ENCODE measurements at places on chromosomes 2 and 18.

DNA sequence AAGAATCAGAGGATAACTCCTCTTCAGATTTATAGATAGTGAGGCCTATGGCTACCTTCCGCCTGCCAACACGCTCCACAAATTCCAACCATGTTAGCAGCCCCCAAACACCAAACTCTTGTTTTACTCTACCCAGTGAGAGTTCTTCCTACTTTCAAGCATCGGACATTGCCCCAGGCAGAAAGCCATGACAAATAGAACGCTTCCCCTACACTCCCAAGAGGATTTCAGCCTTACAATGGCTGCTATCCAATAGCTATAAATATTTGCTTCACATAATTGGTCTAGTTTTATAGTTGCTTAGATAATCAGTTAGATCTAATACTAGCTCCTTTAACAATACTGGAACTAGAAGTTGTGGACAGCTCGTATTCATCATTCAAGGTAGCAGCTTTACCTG, 503.4 kb upstream of the VRK2 start:
- no peak for DNase-seq

- no peak for DNase-seq
Measured at GRCh38 chr2:46711156-46711555, 204.4 kb downstream of the MCFD2 start.

GRCh38 chr2:55604027-55604565, 13.3 kb downstream of the PPP4R3B start:
- no peak for DNase-seq

DNA sequence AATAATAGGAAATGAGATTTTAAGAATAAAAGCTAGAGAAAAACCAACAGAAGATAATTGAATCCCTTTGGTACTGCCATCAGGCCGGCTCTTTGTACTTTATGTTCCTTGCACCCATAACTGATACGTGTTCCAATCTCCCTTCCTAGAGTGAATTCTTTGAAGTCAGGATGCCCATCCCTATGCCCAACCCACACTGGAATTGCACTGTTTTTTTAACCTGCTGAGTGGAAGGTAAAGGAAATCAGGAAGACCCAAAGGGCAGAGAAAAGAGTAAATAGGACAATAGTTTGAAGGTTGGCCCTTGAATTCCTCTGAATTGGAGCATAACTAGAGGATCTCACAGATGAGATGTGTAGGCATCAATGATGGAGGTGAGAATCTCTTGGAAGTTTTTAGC, 4.4 kb upstream of the ATG16L1 start:
- DNase-seq = no peak

DNA sequence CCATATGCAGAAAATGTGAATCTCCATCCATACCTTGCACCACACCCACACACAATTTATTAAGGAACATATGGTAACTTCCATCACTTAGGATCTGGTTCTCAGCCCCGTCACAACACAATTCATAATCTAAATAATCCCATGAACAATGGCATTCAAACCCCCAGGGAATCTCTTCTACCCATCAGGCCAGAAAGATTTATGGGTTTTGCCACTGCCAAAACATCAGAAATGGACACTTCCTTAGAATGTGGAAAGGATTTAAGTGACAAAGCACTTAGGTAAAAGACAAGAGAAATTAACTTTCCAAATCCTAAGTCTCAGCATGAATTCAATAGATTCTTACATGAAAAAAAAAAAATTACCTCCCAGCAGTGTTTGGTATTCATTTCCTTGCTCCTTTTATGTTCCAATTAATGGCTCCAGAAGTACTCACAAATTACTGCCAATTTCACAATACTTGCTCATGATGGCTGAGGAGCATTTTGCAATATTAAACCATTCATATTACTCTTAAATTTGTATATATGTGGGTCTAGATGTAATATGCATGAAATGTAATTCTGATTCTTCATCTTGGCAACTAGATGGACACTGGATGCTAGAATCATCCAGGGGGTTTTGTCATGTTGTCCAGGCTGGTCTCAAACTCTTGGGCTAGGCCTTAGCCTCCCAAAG, 56.5 kb upstream of the TMEM247 start:
- DNase-seq = no peak

DNA sequence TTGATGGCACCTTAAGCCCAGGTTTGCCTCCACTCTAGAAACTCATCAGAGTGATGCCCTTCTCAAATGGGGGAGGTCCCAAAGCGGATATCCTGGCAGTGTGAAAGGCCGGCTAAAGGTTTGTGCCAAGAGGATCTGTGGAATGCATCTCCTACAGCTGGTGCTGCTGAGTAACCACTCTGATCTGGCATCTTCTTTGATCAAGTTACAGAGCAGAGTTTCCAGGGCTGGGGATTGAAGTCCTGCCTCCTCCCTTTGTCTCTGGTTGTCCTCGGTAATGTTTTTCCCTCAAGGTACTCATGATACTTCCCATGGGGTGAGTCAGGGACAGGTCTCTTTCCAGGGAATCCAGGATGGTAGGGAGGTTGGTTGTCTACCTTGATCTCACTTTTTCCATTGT, 24.6 kb downstream of the PRKRA start:
- no peak for DNase-seq

DNA sequence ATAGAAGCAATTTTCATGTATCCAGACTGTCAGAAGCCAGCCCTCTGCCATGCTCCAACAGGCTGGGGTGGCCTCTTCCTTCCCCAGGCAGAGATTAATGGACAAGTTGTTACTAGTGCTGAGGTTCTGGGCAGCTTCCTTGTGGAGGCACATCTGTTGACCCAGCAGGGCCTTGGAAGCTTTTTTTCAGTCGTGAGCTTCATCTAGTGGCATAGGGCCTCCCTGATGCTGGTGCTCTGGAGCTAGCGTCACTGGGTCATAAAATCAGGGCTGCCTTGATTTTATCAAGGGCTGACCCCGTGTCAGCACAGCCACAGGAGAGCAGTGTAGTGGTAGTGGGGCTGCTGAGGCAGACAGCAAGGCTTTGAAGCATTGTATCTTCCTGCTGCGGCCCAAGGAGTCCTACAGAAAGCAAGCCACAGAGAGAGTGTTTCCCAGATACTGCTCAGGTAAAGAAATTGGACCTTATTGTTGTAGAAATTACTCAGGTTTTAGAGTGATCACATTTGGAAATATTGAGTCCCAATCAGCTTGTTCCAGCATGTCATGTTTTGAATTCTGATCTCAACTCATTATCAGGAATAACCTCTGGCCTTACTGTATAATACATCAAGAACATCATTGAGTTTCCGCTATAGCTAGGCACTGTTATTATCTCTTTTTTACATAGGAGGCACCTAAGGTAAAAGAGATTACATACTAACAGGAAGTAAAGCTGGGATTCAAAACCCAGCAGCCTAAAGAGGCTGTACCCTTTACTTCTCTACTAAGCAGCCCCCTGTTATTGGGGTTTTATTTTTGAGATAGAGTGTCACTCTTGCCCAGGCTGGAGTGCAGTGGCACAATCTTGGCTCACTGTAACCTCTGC, 92.3 kb upstream of the ALPP start:
- DNase-seq = no peak

- no peak for DNase-seq
Measured at GRCh38 chr18:39840856-39841481, 2114.1 kb upstream of the PIK3C3 start.

- no peak for DNase-seq
Measured at GRCh38 chr18:29225351-29225750, 1048.4 kb upstream of the CDH2 start.

- DNase-seq = no peak
Measured at GRCh38 chr2:128435576-128436478, 117.2 kb upstream of the HS6ST1 start.

- no peak for DNase-seq
Measured at GRCh38 chr18:47418746-47419145, 167.3 kb upstream of the SKOR2 start.

DNA sequence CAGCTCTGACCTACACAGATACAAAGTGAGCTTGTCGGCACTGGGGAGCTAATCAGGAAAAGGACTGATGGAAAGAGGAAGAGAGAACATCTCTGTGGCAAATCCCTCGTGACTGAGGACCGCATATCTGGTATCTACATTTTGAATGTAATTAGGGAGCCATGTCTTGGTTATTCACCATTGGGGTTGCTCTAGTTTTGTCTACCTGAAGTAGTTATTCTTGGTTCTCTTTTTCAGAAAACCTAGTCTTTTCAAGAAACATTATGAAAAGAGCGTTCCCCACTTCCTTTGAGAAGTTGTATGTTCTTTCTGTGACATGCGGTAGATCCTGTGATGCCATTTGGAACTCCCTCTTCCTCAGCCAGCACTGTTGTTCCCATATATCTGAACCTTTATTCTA, 104.4 kb downstream of the DOCK10 start:
- no peak for DNase-seq

DNA sequence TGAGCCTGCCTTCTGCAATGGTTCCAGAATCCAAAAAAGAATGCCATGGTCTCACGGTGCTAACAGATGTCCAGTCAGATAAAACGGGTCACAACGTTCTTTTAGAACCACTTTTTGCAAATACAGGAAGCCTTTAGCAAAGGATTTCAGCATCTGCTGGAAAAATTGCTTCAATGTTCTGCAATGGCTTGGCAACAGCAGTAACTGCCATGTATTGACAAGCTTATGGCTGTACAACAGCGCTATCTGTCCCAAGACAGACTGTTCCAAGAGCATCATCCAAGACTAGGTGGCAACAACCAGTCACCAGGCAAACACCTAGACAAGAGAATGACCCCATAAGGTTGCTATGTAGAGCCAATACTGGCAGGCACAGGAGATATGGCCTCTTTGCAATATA, 37.6 kb upstream of the RIOK3 start:
- DNase-seq = no peak

DNA sequence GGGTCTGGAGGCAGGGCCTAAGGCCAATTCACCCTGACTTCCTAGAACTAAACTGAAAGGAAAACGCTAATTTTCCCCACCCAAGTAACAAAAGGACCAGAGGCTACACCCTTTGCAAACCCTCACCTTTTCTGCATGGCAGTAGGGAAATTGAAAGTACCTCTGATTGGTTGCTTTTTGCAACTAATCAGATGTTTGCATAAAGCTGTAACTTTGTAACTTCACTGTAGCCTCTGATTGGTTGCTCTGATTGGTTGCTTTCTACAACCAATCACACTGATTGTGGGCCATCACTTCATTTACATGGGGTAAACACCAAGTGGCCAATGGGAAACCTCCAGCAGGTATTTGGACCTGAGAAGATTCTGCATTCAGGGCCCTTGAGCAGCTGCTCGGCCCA, 20.8 kb downstream of the EIPR1 start:
- DNase-seq = no peak

DNA sequence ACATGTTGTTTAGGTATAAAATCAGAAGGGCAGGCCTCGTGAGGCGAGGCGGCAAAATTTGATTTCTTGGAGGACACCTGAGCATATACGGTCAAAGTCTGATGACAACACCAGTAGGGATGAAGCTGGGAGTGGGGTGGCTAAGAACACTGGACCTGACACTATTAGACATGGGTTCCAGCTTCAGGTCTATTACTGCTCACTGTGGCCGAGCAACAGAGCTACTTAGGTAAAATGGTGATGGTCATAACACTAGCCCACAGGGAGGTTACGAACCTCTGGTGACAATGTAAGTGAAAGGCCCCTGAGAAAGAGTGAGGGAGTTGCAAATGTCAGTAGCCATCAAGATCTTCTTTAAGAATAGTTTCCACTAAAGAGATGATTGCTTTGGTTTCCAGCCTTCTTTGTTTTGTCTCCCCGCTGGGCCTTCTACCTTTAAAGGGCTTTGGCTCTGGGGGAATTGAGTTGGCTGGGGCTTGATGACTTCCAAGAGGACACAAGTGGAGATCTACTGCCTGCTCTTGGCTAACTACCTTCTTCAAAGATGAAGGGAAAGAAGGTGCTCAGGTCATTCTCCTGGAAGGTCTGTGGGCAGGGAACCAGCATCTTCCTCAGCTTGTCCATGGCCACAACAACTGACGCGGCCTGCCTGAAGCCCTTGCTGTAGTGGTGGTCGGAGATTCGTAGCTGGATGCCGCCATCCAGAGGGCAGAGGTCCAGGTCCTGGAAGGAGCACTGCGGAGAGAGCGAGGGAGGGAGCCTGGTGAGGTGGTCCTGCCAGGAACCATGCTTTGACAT, 3.5 kb downstream of the IL1B start:
- DNase-seq = no peak

GRCh38 chr2:35163948-35164347, 1191.6 kb upstream of the CRIM1 start:
- DNase-seq = no peak

- DNase-seq = no peak
Measured at GRCh38 chr2:218024336-218024735, 21.5 kb upstream of the TNS1 start.

- DNase-seq = no peak
Measured at GRCh38 chr2:146807568-146808168, 1037.2 kb upstream of the ACVR2A start.

GRCh38 chr2:139721411-139721995, 941.3 kb upstream of the NXPH2 start:
- DNase-seq = no peak

GRCh38 chr2:149466635-149467034, 120.9 kb downstream of the MMADHC start:
- DNase-seq = no peak

DNA sequence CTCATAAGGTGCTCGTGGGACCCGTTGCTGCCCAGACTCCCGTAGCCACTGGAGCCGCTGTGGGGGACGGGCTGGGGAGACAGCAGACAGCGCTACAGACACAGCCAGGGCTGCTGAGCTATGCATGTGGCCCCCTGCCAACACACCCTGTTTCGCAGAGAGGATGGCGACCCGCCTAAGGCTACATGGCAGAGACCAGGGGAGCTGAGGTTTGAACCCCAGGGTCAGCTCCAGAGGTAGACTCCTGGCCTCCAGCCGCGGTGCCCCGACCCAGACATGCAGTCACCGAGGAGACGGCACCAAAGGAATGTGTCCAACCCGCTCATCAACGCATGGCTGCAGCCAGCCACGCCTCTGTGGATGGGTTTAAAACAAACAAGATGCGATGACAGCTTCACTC, 21.0 kb upstream of the HES6 start:
- DNase-seq = no peak

- no peak for DNase-seq
Measured at GRCh38 chr2:1796232-1796930, 52.1 kb upstream of the PXDN start.

GRCh38 chr18:54440292-54440691, 82.6 kb downstream of the C18orf54 start:
- DNase-seq = no peak

DNA sequence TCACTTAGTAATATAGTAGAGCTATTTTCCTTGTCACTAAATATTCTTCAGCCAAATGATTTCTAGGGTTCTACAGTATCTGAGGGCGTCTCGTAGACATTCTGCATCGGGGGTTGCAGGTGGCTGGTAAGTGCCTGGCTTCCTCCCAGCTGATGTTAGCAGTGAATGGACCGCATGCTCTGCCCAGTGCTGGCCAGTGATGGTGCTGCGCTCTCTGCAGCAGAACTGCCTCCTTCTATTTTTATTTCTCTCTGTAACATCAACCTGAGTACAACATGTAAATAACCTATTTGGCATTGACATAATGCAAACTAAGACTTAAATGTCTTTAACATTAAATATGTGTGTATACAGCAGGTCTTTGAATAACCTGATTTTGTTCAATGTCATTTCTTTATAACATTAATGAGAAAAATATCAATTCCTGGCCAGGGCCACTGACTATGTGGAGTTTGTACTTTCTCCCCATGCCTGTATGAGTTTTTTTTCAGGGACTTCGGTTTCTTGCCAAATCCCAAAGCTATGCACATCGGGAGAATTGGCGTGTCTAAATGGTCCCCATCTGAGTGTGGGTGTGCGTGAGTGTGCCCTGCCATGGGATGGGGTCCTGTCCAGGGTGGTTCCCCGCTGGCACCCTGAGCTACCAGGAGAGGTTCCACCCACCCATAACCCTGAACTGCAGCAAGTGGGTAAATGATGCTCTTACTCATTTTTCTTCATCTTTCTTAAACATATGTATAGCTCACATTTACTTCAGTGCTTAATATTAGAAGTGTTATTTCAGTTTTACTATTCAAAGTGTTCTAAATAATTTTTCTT, 278.2 kb upstream of the EPAS1 start:
- DNase-seq = no peak

Measured in stimulated activated CD8-positive, alpha-beta memory T cell treated with anti-CD3 and anti-CD28 coated beads, Interleukin-2, amount 100 ng/mL, for 48 hours (primary cell).